NCI-H510A treated with DMSO at 0.1 percent for 48 hours (cell line): ENCODE measurements at places on chromosomes 6 and 20.
A peak's percentile ranks its signal among the peaks of the same experiment; 100 is the strongest.

DNA sequence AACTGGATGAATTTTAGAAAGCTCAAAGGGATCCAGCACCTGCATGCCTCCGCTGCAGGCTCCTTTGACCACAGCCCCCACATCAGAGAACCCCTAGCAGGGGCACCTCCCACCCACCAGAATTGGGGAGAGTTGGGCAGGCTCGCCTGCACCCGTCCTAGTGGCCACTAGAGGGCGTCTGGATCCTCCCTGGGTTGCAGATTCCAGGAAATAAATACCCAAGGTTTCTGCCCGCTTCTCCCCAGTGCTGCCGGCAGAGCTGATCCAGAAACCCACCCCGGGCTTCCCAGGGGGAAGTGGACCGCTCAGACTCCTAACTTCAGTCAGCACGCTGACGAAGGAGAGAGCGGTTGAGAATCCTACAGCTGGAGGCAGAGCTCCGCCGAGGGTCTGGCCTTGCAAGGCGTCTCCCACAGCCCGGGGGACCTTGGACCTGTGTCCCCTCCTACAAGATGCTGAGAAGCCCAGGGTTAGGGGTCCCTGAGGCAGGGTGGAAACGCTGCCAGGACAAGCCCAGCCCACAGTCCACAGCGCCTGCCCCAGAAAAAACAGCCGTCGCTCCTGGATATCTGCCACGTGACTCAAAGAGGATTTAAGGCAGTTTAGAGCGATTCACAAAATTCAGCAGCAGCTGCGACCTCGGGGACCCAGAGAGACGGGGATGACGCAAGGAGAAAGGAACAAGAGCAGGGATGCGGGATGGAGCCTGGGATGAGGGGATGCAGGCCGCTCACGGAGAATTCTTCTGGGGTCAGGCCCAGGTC is 32.6 kb upstream of the PHACTR3 start:
- peak; percentile 16 for DNase-seq

GRCh38 chr6:118372413-118372812 is 175.7 kb upstream of the PLN start:
- no peak for DNase-seq

DNA sequence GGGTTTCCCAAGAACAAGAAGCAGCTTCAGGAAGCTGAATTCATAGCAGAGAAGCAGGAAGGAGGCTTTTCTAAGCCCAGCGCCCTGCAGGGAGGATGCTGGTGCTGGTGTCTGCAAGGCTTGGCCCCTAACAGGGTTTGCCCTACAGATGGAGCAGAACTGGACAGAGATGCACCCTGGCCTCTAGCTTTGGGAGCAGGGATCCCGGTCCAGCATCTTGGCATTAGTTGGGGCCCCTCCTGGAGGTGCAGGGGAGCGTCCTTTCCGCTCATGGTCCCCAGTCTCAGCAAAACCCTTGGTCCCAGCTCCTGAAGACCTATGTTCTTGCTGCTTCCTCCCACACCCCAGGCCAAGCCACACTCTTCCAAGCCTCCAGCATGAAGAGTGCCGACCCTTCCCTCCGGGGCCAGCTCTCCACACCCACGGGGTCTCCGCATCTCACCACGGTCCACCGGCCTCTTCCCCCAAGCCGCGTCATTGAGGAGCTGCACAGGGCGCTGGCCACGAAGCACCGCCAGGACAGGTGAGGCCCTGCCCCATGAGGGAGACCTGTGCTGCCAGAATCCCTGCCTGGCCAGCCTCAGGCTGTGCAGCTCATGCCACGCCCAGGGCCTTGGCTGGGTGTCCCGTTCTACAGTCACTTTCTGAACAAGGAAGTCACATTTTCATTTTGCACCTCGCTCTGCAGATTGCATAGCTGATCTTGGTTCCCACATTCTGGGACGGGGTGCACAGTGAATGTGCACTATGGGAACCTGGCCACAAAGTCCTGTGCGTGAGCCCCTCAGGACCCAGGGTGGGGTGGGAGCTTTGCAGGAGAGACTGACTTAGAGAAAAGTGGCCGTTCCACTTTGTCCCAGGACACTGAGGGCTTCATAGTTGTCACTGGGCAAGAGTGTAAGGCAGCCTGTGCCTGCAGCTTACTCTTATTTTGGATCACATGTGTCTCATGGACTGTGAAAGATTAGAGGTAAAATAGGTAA is 160.2 kb downstream of the SYCP2 start:
- DNase-seq: no peak

DNA sequence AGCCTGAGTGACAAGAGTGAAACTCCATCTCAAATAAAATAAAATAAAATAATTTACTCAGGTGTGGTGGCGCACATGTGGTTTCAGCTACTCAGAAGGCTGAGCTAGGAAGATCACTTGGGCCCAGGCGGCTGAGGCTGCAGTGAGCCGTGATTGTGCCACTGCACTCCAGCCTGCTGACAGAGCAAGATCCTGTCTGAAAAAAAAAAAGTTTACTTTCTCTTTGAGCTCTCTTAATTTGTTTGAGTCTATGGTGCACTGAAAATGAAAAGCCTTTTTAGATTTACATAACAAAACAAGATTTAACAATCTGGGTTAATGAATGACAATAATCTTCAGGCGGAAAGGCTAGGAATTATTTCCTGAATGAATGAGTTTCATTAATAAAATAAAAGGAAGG is 23.3 kb upstream of the NHSL1 start:
- no peak for DNase-seq

DNA sequence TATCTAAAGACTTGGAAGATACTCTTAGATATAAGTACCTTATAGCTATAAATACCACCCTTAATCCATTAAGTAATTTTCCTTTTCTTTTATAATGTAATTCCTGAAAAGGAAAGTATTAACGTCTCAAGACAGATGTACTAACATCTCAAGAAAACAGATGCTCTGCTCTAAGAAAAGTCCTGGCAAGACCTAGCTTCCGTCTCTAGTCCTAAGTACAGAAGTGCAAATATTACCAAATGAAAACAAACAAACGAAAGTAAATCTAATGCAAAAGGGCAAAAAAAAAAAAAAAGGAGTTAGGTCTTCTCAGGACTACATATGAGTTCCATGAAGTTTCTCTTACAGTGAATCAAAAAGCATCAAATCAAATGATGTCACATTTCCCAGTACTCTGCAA is 106.8 kb upstream of the PDE10A start:
- DNase-seq: no peak

DNA sequence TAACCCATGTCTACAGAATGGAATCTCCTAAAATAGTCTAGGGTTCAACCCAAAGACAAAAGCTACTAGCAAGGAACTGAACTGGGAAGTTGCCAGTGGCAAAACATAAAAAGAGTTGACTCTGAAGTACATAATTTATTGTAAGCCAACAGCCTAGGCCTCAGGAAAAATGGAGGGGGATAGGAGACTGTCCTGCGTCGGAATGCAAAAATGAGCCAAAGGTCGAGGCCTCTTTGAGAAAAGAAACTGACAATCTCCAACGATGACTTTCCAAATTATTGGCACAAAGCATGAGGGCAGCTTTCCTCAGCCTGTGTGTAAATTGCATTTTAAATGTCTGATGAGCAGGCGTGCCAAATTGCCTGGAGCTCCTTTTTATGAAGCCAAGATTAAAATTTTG is 2.1 kb downstream of the COL12A1 start:
- no peak for DNase-seq

DNA sequence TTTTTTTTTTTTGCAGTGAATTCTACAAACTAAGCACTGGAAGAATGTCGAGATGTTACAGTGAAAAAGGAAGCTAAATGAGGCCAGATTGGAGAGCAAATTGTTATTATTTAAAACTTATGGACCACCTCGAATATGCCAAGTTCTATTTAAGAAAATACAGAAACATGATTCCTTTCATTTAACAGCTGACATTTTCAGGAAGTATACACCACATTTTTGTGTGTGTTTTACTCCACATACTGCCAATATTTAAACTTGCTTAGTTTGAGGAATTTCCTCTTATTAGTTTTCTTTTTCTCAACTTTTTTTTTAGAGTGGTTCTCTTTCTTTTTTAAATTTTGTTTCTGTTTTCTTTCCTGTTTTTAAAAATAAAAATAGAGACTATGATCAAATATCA is 37.0 kb upstream of the GCLC start:
- DNase-seq: no peak

DNA sequence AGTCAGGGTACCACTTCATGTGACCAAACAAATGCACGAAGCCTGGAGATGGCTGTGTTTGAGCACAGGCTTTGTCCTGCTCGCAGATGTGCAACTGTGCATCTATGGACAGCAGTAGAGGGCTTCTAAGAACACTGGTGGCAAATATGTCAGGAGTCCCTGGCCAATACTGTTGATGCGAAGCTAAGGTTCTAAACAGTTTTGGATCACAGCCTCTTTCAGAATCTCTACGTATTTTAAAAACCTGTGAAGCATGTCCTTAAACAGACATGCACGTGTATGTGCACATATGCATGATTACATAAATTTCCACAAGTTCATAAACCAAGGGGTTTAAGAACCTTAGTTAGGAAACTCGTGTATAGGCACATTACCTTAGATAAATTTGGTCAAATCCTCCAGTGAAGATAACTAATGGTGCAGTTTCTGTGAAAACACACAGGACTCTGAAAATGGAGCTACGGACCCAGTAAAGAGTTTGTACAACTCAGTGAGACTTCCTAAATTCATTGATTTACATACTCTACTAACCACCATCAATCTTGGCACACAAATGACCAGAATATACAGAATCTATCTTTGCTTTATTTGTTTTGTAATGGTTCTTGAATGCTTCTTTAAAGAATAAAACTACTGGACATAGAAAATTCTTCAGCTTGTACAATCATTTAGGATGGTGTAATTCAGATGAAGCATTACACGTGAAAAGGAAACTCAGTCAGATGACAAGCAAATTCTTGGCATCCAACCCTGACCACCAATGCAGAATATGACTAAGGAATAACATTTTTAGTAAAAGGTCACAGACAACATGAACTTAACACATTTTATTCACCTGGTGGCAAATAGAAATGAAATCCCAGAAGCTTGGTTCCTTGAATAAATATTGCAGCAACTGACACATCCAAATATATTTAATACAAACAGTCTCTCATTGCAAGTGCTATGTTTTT is 27.4 kb downstream of the KCNQ5 start:
- no peak for DNase-seq

- no peak for DNase-seq
These were observed 14.1 kb upstream of the PPARD start for GRCh38 chr6:35328108-35328723.

DNA sequence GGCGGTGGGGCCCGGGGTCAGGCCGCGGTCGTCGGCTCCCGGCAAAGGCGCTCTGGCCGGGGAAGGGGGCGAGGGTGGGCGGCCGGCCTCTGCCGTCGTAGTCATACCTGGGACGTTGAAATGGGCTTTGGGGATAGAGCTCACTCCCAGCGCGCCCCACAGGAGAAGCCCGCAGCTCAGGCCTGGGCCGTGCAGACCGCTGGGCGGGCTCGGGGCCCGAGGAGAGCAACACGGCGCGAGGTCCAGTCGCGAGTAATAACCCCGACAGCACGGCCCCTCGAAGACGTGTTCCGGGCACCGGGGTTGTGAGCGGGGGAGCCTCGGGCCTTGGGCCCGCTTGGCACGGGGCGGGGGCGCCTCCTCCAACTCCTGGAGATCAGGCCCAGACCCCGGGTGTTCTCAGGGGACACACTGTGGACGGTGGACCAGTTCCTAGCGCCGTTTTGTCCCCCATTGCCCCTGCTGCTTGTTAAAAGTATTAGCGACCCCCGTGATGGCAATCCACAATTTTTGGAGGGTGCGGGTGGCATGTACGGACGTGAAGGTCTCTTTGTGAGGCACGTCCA is 10.9 kb downstream of the FOXC1 start:
- DNase-seq: no peak

GRCh38 chr6:71088166-71088565 is 131.3 kb upstream of the B3GAT2 start:
- DNase-seq: no peak

DNA sequence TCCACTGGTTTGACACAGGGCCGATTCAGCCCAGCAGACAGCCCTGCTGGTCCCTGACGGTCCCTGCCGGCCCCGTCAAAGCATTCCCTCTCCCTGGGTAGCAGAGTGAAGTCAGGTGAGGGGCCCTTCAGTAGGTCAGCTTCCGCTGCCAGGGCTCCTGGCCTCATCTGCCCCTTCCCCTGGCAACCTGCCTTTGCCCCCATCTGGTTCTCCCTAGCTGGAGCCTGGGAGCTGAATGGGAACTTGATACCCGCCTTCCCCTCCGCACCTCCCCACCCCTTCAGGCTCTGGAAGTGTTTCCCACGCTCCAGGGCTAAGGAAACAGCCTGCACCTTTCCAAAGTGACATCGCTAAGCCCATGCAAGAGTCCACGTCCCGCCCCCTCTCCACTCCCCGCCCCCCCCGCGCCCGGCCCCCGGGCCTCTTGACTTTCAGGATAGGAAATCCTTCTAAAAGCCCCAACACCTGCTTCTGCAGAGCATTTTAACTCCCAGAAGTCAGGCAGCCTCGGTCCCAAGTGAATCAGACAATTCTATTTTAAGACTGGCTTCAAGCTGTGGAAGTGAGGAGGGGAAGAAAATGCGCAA is 53.3 kb downstream of the ISM1 start:
- peak; percentile 37 for DNase-seq

GRCh38 chr6:30686009-30686907 is at the start of gene PPP1R18:
PPP1R18 (minus strand) TSS chr6:30686645; CDS start chr6:30686018, 627 bp downstream.
- DNase-seq: peak; percentile 55

DNA sequence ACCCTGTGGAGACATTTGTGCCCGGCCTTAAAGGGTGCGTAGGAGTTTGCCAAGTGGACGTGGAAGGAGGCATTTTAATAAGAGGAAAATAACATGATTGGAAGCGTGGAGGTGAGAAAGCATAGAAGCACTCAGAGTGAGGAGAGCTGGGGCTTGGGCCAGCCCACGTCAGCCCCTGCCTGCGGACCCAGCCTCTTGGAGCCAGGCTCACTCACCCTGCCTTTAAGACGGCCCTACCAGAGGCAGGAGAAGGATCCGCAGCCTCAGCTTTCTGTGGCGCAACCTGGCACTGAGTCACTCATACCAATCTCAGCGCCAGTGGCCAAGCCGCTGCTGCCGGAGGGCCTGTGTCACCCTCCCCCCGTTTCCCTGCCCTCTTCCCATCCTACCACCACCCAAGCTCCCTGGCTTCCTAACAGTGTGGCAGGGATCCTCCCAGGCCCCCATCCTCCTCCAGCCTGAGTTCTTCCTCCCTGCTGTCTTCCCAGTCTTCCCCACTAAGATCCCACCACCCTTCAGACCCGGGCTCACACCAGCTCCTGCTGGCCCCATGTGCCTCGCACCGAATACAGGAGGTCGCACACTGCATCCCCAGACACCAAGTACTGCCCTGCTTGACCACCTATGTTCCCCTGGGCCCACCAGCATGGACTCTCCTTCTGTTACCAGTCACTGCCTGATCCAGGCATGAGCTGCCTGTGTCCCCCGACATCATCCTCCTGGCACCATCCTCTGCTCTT is 285.2 kb downstream of the UST start:
- no peak for DNase-seq
